ENCODE measurements at places on chromosomes 12 and 14.

- no peak for DNase-seq
Measured at GRCh38 chr14:73467377-73467776, 9.0 kb upstream of the NUMB start.

GRCh38 chr12:43861015-43861839 is 25.3 kb downstream of the TMEM117 start:
- DNase-seq: no peak

DNA sequence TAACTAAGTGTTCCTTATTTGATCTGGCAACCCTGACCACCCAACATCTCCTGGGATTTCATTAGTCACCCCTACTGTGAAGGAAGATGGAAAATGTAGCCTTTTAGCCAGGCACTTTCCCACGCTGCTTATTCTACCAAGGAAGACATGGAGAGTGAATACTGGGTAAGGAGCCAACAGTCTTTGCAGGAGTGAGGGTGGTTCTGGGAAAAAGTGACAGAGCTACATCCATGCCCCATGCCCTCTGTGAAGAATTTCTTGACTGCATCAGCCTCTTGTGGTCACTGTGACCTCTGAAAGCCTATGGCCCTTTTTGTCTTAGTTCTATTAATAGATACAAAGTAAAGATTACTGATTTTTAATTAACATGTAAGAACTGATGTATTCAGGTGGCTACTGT is 196.0 kb upstream of the EEA1 start:
- DNase-seq: no peak

- no peak for DNase-seq
Measured at GRCh38 chr12:59027199-59027598, 106.9 kb upstream of the LRIG3 start.

GRCh38 chr12:58919231-58920101 is 838 bp downstream of the LRIG3 start:
- DNase-seq: peak; percentile 53

GRCh38 chr14:36716614-36717184 is 55.0 kb downstream of the PAX9 start:
- DNase-seq: no peak

DNA sequence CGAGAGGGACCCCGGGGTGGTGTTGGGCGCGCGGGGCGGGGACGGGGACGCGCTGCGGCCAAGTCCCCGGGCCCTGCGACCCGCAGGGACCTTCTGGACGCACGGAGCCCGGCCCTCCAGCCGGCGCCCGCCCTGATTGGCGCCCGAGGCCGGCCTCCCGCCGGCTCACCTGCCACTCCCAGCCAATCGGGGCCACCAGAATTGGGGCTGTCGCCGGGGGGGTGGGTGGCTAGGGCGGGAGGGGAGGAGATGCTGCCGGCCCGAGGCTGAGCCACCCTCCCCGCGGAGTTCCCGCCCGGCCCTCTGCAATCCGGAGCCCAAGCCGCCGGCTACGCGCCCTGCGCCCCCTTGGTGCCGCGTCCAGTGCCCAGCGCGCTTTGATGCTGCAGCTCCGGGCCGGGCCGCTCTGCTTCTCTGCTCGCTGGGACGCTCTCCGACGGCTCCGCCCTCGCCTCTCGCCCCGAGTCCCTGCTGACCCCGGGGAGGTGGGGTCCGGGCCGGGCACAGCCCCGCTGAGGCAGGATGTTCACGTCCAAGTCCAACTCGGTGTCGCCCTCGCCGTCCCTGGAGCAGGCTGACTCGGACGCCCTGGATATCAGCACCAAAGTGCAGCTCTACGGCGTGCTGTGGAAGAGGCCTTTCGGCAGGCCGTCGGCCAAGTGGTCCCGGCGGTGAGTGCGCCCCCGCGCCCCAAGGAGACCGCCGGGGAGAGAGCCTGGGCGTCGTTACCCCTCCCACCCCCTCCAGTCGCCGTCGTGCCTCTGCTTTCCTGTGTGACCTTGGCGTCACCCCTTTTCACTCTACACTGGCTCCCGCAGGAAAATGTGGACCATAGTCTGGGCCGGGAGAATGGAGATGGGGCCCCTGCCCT is at the start of gene PLEKHD1:
PLEKHD1 (plus strand) TSS at position 285 of the 871 bp plus-strand sequence; CDS start at position 523, 238 bp downstream.
- no peak for DNase-seq
